ENCODE measurements at places on chromosomes 12 and 14.

DNA sequence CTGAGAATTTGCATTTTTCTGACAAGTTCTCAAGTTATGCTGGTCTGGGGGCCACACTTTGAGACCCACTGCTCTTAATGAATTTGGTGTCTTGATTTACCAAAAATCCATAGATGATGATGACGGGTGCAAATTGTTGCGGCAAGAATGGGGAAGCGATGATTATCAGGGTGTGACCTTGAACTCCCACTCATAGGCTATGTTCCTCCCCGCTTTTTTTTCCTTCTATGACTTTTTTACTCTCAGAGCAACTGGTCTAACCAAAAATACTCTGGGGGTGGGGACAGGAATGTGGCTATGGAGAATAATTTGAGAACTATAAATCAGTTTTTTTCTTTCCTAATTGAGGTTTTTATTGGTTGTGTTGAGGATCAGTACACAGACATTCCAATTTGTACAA is 83.6 kb downstream of the PPFIBP1 start:
- no peak for DNase-seq

GRCh38 chr14:48584031-48584430 is 908.6 kb upstream of the MDGA2 start:
- no peak for DNase-seq

GRCh38 chr14:51432302-51432948 is 192.4 kb downstream of the TMX1 start:
- no peak for DNase-seq

DNA sequence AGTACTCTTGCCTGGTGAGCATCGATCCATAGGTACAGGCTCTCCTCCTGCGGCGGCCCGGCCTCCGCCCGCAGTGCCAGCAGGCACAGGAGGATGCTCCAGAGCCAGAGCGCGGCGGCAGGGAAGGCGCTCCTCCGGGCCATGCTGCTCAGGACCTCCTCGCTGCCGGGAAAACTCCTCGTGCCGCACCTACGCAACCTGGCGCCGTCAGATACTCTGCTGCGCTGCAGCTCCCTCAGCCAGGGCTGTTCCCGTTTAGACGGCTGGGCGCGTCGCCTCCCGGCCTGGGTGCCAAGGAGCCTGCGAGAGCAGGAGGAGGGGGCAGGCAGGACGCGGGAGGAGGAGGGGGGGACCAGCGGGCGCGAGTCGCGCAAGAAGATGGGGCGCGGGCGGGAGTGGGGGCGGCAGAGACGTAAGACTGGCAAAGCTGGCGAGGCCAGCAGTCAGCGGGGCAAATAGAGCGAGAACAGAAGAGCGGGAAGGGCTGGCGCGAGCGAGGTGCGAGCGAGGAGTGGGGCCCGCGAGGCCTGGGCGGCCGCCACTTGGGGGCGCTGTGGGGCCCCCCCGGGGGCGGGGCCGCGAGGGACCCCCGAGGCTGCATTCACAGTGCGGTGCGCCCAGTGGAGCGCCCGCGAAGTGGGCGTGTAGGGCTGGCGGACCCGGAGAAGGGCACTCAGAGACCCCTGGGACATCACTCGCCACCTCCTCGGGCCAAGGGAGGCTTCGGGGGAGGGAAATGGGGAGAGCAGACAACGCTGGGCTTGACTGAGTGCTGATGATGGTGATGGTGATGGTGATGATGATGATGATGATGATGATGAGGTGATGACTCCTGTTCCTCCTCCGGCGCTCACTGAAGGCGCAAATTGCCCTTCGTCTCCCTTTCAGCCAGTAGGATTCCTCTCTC is at the start of gene WIF1:
Gene WIF1 (minus strand): TSS at position 257 of the 907 bp plus-strand sequence. CDS start 114 bp downstream, at position 143.
- peak; percentile 16 for DNase-seq

DNA sequence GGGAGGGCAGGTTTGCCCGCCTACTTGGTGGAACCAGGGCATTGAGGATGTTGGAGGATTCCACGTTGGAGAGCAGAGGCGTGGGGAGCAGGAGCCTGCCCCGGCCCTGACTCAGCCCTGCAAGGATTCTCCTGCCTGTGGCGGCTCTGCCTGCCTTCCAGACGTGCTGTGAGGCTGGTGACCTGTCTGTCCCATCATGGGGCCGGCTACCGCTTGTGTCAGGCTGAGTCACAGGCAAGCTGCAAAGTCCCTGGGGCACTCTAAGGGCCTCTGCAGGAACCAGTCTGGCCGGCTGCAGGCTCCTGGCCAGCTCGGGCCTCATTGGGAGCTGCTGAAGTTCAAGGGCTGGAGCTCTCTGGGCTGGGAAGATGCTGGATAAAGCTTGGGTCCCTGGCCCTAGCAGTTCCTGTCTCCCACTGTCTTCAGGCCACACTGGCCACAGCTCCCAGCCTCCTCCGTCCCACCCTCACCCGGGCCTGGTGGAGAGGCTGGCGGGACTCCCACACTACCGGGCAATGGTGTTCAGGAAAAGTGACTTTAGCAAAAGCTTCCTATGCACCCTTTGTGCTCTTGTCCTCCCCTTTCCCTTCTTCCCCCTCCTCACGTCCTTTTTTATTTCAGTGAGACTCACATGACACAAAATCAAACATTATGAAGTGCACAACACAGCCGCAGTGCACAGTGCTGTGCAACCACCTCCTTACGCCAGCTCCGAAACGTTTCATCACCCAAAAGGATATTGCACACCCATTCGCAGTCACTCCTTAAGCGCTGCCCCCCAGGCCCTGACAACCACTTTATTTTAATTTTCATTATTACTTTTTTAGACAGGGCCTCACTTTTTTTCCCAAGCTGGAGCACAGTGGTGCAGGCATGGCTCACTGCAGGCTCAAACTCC is 22.0 kb upstream of the ULK1 start:
- DNase-seq: peak; percentile 96

DNA sequence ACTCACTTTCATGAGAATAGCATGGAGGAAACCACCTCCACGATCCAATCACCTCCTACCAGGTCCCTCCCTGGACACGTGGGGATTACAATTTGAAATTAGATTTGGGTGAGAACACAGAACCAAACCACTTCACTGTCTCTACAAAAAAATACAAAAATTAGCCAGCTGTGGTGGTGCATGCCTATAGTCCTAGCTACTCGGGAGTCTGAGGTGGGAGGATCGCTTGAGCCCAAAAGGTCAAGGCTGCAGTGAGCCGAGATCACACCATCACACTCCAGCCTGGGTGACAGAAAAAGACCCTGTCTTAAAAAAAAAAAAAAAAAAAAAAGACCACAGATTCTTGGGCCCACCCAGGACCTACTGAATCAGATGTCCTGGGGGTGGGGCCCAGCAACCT is 28.3 kb downstream of the BRI3BP start:
- no peak for DNase-seq

Measured in fibroblast of skin of back (primary cell).